ENCODE measurements at places on chromosomes 3 and 15. TPM values are rescaled to one million over a fixed set of nuclear protein-coding genes. Genes with fewer than 3 reads are reported as not detected.

- no peak for DNase-seq
These were observed 221.8 kb downstream of the ZIC1 start for GRCh38 chr3:147630921-147631415.

LYSMD2 gene
- total RNA-seq: 19.7 TPM

- no peak for DNase-seq
These were observed 29.2 kb upstream of the CCDC174 start for GRCh38 chr3:14622368-14622767.

DNA sequence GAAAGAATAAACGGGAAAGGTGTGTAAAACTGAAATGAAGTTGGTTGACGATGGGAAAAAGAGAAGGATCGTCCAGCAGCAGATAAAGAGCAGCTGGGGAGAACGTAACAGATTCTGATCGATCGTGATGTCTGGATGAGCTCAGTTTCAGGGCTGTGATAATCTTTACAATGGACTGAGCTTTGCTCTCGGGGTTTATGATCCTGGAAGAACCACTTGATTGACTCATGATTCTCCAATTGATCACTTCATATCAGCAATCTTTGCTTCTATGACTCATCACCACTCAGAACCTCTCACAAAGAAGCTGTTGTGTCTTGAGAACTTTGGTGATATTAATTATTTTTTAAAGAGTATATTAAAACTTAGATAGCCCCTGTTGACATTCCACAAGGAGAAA is 690.7 kb downstream of the TUSC7 start:
- DNase-seq: no peak

DNA sequence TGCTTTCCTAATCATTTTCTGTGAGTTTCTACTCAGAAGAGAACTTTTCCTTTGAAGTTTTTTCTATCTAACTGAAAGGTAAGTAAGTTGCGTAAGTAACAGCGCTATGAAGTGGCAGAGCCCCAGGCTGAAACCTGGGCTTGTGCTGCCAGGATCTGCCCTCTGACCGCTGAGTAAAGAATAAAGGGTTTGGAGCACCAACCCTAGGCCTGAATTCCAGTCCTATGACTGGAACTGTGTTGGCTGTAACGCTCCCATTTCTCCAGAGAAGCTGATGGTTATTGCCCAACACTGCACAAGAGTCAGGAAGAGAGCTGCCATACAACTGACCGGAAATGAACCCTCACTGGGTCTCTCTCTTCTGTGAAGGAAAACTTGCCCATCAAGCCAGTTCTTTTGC is 87.0 kb downstream of the FOXB1 start:
- no peak for DNase-seq

- DNase-seq: no peak
These were observed 155.2 kb downstream of the UACA start for GRCh38 chr15:70608144-70608543.

- DNase-seq: no peak
These were observed 239.9 kb downstream of the EPHB1 start for GRCh38 chr3:135034891-135035440.

- no peak for DNase-seq
These were observed 17.2 kb downstream of the CCDC33 start for GRCh38 chr15:74253211-74253921.

- DNase-seq: peak; percentile 68
These were observed 64.0 kb upstream of the C15orf61 start for GRCh38 chr15:67456677-67457529.

DNA sequence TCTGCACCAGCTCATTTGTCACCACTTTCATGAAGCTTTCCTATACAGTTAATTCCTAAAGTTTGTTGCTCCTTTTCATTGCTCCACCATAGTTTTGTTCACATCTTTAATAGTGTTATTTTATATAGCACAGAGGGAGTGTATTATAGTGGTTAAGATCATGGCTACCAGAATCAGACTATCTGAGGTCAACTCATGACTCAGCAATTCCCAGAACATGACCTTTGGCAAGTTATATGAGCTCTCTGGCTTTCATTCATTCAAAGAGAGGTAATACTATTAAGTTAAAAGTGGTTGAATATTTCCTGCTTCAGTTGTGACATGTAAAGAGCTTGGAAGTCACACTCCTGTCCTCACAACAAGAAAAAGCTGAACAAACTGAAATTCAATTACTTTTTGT is 1073.5 kb downstream of the NAALADL2 start:
- no peak for DNase-seq

GRCh38 chr3:115255197-115255585 is 108.1 kb upstream of the ZBTB20 start:
- no peak for DNase-seq

- DNase-seq: no peak
These were observed 74.5 kb downstream of the TMEM108 start for GRCh38 chr3:133112666-133113065.

DNA sequence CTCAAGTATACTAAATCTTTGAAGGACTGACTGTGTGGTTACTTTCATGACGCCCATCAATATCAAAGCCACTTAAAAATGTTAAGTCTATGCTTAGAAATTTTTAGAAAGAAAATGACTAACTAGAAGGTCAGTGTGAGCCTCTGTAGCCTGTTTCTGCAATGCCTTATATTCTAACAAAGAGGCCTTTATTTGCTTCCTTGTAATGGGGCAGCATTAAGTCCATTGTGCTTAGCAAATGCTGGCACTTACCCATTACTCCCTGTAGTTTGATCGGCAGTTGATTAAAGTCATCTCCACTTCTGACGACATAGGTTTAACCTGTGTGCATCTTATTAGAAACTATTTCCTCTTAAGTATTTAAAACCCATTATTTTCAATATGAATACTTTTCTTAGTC is 91.6 kb upstream of the FAM98B start:
- no peak for DNase-seq

- DNase-seq: no peak
These were observed 52.5 kb upstream of the ATP2C1 start for GRCh38 chr3:130841357-130841756.

- no peak for DNase-seq
These were observed 194.1 kb downstream of the KCNH8 start for GRCh38 chr3:19342389-19342788.

ANP32A gene
- total RNA-seq: 35.5 TPM

DNA sequence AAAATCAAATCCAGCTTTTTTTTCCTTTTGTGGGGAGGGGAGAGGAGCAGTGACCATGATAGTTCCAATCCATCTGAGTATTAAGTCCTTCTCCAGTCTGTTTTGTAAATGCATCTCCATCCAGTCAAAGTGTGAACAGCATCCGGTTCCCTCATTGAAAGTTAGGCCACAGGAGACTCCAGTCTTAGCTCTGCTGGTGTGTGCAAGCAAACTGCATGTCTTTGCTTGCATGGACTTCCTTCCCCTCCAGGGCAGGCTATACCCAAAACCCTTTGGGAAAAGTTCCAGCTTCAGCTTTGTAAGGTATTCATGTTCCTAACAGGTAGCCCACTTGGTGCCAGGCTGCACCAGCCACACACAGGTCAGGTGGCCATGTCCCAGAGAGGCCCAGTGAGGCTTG is 3.1 kb upstream of the MAN2C1 start:
- no peak for DNase-seq

- no peak for DNase-seq
These were observed 172.0 kb downstream of the STT3B start for GRCh38 chr3:31704591-31705179.

GRCh38 chr3:124993466-124993865 is 58.9 kb upstream of the MUC13 start:
- no peak for DNase-seq

DNA sequence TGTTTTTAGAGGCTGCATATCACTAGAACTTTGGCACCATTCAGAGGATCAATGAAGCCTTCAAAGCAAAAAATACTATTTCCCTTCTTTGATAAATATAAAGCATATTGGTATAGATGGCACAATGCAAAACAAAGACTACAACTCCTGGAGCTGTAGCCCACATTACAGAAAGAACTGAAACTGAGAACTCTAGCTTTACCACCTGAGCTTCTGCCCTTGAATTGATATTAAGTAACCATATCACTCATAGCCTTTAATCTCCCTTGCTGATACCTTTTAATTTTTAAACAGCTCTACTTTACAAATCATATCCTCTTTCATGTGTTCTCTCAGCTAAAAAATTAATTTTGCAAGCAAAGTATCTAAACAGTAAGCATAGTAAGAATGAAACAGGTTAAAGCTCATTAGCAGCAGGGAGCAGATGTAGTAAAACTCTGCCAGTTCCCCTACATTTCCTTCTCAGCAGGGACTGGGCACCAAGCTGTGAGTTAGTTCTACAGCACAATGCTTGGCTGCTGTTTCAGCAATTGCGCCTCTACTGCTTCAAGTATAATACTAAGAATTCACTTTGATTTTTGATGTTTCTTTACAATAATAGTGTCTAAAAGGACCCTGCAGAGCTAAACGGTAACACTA is 97.9 kb upstream of the NANOGP8 start:
- DNase-seq: no peak

FBXO40 gene
- not detected for total RNA-seq

DNA sequence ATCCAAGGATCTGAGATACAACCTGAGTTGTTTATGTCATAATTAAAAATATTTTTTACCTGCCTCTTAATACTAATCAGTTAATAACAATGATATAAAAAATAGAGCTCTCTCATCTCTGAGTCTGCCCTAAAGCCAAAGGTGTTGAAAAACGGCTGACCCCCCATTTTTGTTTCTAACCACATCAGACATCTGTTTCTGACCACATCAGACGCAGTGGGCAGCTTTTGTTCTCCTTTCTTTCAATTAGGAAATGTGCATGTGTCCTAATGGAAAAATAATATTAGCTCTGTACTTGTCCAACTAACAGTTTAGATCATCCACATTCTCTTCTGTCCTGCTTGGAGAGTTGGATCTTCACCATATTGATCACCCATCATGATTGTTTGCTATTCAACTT is 144.6 kb downstream of the SHOX2 start:
- DNase-seq: no peak

DNASE1L3 gene
- total RNA-seq: 20.5 TPM

- no peak for DNase-seq
These were observed 13.5 kb downstream of the KBTBD8 start for GRCh38 chr3:67011414-67012131.

DNA sequence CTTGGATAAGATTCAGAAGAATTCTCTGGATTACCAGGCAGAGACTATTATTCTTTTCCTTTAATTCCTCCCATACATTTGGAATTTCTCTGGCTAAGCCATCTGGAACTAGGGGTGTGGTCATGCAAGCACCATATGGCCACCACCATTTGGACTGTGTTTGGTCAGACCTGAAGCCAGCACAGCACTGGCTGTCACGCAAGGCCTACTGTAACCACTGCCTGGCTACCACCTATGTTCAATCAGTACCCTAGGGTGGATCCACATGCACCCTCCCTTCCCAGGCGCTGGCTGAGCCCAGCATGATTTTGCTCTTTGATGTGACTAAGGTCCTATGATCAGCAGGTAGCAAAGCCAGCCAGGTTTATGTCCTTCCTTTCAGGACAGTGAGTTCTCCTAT is 287.8 kb upstream of the GOLIM4 start:
- DNase-seq: no peak

CLSTN2 gene
- total RNA-seq: 35.8 TPM
